ENCODE measurements at places on chromosomes 3 and 15.

DNA sequence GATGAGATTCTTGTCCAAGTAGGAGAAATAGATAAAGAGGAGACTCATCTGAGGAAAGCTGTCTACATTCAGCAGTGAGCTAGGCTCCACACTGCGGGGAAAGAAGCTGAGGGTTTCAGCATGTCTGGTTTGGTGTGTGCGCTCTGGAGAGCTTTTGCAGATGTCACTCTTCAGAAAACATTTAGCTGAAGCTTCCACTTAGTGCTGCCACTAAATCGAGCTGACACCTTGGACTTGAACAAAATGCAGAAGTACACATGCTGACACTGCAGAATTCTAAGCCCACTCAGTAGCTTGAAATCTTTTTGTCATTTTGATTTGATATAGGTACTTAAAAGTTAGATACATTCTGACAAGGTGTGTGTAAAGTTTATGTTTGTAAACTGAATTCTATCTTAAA, 32.3 kb upstream of the CRTC3 start:
- DNase-seq: no peak

DNA sequence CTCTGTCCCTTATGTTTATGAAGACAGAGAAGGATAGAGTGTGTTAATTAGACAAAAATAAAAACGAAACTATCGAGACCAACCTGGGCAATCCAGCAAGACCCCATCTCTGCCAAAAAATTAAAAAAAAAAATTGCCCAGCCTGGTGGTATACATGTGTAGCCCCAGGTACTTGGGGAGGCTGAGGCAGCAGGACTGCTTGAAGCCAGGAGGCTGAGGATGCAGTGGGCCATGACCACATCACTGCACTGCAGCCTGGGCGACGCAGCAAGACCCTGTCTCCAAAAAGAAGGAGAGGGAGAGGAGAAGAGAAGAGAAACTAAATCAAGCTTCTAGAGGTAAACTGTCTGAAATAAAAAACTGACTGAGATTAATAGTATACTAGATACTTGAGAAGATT, 32.1 kb downstream of the DLG1 start:
- DNase-seq: no peak

- DNase-seq: no peak
Measured at GRCh38 chr15:82979726-82980125, 6.3 kb upstream of the RAMAC start.

GRCh38 chr3:94401466-94401865, 338.6 kb downstream of the NSUN3 start:
- DNase-seq: no peak

- DNase-seq: no peak
Measured at GRCh38 chr3:49359623-49360022, 1.5 kb upstream of the GPX1 start.

- DNase-seq: no peak
Measured at GRCh38 chr3:195064300-195064931, 206.5 kb downstream of the XXYLT1 start.

All from activated CD4-positive, alpha-beta T cell treated with anti-CD3 and anti-CD28 coated beads, Interleukin-2, amount 10 ng/mL, durations not matched to agents 7 days and 5 days (primary cell).